ENCODE measurements at places on chromosomes 12 and 14. TPM values are rescaled to one million over a fixed set of nuclear protein-coding genes. Genes with fewer than 3 reads are reported as not detected.
A peak's percentile ranks its signal among the peaks of the same experiment; 100 is the strongest.

RACGAP1 gene
- total RNA-seq: 52.6 TPM

DNA sequence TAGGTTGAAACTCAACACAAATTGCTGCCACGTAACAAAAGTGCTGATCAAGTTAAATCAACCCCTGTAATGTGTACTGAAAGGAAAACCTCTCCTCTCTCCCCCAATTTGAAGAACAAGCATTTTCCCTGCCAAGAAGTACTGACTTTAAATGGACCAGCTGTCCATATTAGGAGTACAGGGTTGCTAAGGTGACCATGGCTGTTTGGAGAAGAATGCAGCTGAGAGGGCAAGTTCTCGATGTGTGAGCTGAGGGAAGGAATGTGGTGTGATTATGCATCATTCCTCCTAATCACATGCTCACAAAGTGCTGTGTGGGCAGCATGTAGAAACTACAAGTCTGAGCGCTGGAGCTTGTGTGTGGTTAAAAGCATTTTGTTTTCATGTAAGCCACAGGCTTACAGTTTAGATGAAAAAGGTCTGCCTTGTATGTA, 50.9 kb upstream of the CCT2 start:
- H3K36me3 ChIP-seq: peaks cover 10% of the 10 kb centered on the region
- peaks cover 39% of the 10 kb centered on the region for H3K4me1 ChIP-seq
- peak overlapping the region; percentile 92 for H3K27ac ChIP-seq

- peaks cover 7% of the 10 kb centered on the region for H3K36me3 ChIP-seq
- H3K27me3 ChIP-seq: no peaks in the 10 kb centered on the region
- peak overlapping the region; percentile 57 for H3K27ac ChIP-seq
- H3K4me1 ChIP-seq: peaks cover 17% of the 10 kb centered on the region
- peak overlapping the region; percentile 39 for H3K4me3 ChIP-seq
These were observed 28.9 kb downstream of the PTGER2 start for GRCh38 chr14:52342849-52343596.

- no peaks in the 10 kb centered on the region for H3K4me1 ChIP-seq
- peaks cover 1% of the 10 kb centered on the region for H3K27me3 ChIP-seq
- no peak overlapping the region for H3K27ac ChIP-seq
- H3K36me3 ChIP-seq: peaks cover 4% of the 10 kb centered on the region
These were observed 22.1 kb upstream of the SERPINA4 start for GRCh38 chr14:94539181-94539580.

DNA sequence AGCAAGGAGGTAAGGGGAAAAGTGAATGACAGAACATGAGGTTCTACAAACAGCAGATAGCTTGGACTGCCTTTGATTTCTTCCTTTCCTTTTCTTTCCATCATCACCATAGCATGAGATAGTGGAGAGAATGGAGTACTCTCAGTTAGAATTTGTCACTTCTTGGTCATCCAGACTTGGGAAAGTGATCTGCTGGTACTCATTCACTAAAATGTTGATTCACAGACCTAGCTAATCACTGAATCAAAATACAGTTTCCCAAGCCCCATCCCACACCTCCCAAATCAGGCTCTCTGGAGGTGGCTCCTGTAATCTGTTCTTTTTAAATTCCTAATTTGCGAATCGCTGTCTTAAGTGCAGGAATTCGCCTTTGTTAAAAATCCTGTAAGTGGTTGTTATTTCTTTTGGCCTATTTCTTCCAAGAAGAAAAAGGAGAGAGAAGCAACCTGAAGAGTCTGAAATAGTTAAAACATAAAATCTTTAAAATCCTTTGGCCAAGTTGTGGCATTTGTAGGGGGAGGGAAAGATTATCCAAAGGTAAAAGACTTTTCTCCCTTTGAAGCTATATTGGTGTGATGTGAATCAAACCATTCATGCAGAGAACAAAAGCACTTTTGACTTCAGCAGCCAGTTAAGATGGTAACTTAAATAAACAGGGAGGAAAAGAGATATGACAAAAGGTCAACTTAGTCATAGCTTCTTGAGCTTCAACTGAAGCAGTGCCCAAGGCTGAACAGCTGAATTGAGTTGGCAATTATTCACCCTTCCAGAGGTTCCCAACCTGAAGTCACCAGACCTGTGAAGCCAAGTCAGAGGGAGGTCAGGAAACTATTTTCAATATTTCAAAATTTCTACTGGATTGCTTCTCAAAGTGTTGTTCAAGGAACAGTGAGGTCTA, 255.1 kb upstream of the KRR1 start:
- peaks cover 20% of the 10 kb centered on the region for H3K4me1 ChIP-seq
- DNase-seq: peak; percentile 66
- H3K4me3 ChIP-seq: no peak overlapping the region
- H3K36me3 ChIP-seq: no peaks in the 10 kb centered on the region
- H3K27ac ChIP-seq: peak overlapping the region; percentile 32

DNA sequence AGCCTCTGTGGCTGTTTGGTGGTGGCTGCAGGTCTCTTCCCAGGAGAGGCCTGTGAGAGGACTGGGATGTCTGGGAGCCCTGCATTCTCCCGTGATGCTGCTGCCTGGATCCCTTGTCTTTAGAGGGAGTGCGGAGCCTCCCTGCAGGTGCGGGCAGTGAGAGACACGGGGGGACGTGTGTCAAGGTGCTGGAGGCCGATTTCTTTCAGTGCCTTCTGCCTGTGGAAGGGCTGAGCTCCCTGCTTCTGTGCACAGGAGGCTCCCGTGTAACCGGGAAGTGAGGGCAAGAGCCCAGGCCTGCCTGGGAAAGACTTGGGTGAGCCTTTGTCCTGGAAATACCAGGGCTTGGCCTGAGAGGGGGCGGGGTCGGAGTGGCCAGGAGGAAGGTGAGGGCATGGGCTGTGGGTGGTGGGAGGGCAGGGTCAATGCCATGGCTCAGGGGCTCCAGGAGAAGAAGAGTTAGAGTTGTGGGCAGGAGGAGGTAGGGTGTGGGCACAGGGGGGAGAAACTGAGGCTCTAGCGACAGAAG, 372.2 kb downstream of the TMEM121 start:
- H3K27me3 ChIP-seq: peaks cover 3% of the 10 kb centered on the region
- no peak for DNase-seq
- H3K27ac ChIP-seq: no peak overlapping the region
- H3K4me1 ChIP-seq: no peaks in the 10 kb centered on the region
- no peaks in the 10 kb centered on the region for H3K36me3 ChIP-seq

DNA sequence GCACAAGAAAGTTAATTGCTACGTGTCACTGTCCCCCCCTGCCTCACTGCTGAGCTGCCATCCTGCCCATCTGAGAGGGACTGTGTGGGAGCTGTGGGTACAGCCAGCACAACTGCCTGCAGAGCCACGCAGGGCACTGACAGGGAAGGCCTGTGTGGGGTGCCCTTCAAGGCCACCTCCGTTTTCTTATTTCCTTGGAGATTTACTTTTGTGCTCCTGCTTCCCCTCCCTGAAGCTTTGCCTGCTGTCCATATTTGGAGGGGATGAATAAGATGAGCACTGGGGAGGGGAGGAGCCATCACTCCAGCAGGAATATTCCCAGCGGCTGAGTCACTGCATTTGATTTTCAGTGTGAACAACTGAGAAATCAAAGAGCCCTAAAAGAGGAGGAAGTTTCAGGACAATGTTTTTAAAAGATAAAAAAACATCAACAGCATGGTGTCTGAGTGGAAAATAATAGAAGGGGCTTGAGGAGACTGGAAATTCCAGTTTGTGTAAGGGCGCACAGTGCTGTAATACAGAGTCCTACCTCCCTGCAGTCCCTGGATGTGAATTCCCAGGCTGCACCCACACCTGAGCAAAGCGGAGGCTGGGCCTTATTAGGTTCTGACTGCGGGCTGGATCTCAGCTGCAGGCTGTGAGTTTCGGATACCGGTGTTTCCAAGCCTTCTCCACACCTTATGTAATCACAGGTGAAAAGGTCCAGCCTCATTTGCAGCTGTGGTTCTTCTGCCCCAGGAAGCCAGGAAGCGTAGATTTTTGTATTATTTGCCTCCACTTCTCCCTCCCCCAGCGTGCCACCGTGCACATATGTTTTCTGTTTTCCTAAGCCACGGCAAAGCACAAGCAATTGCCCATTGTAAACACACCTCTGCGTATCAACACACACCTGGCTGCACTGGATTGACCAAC, 192.6 kb upstream of the BCL2L14 start:
- peaks cover 9% of the 10 kb centered on the region for H3K36me3 ChIP-seq
- H3K27ac ChIP-seq: peak overlapping the region; percentile 66
- DNase-seq: peak; percentile 70
- H3K4me3 ChIP-seq: peak overlapping the region; percentile 43
- H3K4me1 ChIP-seq: peaks cover 70% of the 10 kb centered on the region

- H3K27me3 ChIP-seq: no peaks in the 10 kb centered on the region
- DNase-seq: no peak
- H3K27ac ChIP-seq: no peak overlapping the region
- H3K4me3 ChIP-seq: no peak overlapping the region
- H3K4me1 ChIP-seq: peaks cover 32% of the 10 kb centered on the region
These were observed 191.6 kb upstream of the NUDT4 start for GRCh38 chr12:93186131-93186530.

WNT1 gene
- total RNA-seq: not detected

GRCh38 chr14:76832503-76832988, 6.3 kb downstream of the LRRC74A start:
- H3K27me3 ChIP-seq: peaks cover 34% of the 10 kb centered on the region
- DNase-seq: no peak
- H3K27ac ChIP-seq: no peak overlapping the region
- peaks cover 16% of the 10 kb centered on the region for H3K4me1 ChIP-seq

TMEM30B gene
- not detected for total RNA-seq

CCDC38 gene
- total RNA-seq: not detected

ATL1 gene
- 0.72 TPM for total RNA-seq

GRCh38 chr12:76035045-76035444, 3.5 kb upstream of the PHLDA1 start:
- H3K36me3 ChIP-seq: peaks cover 9% of the 10 kb centered on the region
- DNase-seq: no peak
- no peak overlapping the region for H3K4me3 ChIP-seq
- peaks cover 13% of the 10 kb centered on the region for H3K27me3 ChIP-seq
- peaks cover 70% of the 10 kb centered on the region for H3K4me1 ChIP-seq

GRCh38 chr14:24059841-24060388, 8.1 kb downstream of the CARMIL3 start:
- no peak overlapping the region for H3K27ac ChIP-seq
- no peak overlapping the region for H3K4me3 ChIP-seq
- no peak for DNase-seq
- H3K36me3 ChIP-seq: no peaks in the 10 kb centered on the region
- peaks cover 40% of the 10 kb centered on the region for H3K27me3 ChIP-seq
- H3K4me1 ChIP-seq: no peaks in the 10 kb centered on the region

DNA sequence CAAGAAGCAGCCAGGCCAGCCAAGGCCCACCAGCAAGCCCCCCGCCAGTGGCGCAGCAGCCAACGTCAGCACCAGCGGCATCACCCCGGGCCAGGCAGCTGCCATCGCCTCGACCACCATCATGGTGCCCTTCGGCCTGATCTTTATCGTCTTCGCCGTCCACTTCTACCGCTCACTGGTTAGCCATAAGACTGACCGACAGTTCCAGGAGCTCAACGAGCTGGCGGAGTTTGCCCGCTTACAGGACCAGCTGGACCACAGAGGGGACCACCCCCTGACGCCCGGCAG, 15.0 kb downstream of the ORAI1 start:
- no peaks in the 10 kb centered on the region for H3K36me3 ChIP-seq
- H3K4me3 ChIP-seq: no peak overlapping the region
- no peak for DNase-seq
- H3K4me1 ChIP-seq: no peaks in the 10 kb centered on the region
- H3K27ac ChIP-seq: no peak overlapping the region

- H3K36me3 ChIP-seq: no peaks in the 10 kb centered on the region
- no peaks in the 10 kb centered on the region for H3K4me1 ChIP-seq
- no peak within 1 kb of the TSS for H3K27ac ChIP-seq
- H3K27me3 ChIP-seq: peaks cover 2% of the 10 kb centered on the region
- DNase-seq: no peak
- H3K4me3 ChIP-seq: no peak within 1 kb of the TSS
These were observed at the start of gene CNTN1 for GRCh38 chr12:40691913-40692764. Gene CNTN1, plus strand, starts transcription at chr12:40692439.

- no peaks in the 10 kb centered on the region for H3K36me3 ChIP-seq
- H3K27ac ChIP-seq: no peak overlapping the region
- DNase-seq: no peak
- peaks cover 3% of the 10 kb centered on the region for H3K27me3 ChIP-seq
- no peaks in the 10 kb centered on the region for H3K4me1 ChIP-seq
These were observed 189.4 kb downstream of the NUAK1 start for GRCh38 chr12:105949391-105949790.

BIN2 gene
- not detected for total RNA-seq

DNA sequence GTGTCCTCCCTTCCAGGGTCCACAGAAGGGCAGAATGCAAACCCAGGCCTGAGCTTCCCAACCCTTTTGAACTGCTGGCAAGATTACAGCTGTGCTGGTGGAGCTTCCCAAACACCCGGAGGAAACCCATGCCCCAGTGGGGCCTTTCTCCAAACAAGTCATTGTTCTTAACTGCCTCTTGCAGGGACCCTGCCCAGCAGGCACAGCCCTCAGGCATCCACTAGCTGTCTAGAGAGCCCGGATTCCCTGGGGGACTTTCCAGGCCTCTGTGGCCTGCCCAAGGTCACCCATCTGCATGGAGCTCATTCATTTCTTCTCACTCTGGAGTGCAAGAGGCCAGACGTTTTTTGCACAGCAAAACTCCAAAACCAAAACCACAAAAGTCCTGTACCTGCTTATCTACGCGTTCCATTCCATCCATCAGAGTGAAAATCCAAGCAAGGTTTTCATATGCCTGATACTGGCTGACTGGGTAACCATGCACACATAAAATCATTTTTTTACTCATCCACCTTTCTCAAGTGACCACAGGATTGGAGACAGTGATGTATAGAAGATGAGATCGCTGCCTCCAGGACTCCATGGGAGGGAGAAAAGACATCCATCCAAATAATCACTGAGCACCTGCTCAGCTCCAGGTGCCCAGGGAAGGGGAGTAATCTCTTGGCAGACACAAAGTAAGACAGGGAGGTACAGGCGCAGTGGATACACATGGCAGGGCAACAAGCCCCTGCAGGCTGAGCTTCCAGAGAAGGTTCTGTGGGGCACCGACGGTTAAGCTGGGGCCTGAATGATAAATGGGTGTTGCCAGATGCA, 17.2 kb upstream of the BDKRB2 start:
- H3K27me3 ChIP-seq: peaks cover 5% of the 10 kb centered on the region
- H3K36me3 ChIP-seq: no peaks in the 10 kb centered on the region
- no peak overlapping the region for H3K4me3 ChIP-seq
- no peak overlapping the region for H3K27ac ChIP-seq

HIGD1C gene
- total RNA-seq: not detected

LHX5 gene
- total RNA-seq: not detected

DNA sequence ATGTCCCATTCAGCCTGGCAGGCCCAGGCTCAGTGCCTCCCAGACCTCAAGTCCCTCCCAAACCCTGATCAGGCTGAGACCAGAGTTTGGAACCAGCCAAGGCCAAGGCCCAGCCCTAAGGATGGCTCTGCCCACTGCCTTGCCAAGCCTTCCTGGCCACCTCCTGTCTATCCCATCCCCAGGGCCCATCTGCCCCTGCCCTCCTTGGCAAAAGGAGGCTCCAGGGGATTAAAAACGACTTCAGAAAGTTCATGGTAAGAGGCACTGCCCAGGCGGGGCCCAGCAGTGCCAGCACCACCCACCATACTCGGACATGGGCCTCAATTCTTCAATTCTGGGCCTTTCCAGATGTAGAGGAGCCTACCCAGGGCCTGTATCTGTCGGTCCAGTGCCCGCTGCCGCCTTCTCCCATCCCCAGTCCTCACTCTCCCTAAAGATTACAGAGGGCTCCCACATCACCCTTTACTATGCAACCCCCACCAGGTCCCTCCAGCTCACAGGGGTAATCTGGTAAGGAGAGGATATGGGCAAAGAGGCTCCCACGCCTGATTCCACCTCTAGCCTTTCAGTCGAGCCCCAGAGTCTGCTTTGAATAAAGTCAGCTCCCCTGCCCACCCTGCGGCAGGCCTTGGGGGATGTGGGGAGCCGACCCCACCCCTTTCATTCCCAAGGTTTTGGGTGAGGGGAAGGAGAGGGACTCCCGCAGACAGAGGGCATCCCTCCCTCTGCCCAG, 932 bp downstream of the ADCY6 start:
- H3K4me1 ChIP-seq: peaks cover 23% of the 10 kb centered on the region
- H3K36me3 ChIP-seq: no peaks in the 10 kb centered on the region
- no peaks in the 10 kb centered on the region for H3K27me3 ChIP-seq
- H3K27ac ChIP-seq: peak overlapping the region; percentile 73
- DNase-seq: no peak
- H3K4me3 ChIP-seq: peak overlapping the region; percentile 91
